Activated T-helper 9 cell treated with anti-CD3 and anti-CD28 coated beads, Interleukin-2, amount 50 U/mL, for 16 hours (primary cell): ENCODE measurements at places on chromosomes 4 and X.

DNA sequence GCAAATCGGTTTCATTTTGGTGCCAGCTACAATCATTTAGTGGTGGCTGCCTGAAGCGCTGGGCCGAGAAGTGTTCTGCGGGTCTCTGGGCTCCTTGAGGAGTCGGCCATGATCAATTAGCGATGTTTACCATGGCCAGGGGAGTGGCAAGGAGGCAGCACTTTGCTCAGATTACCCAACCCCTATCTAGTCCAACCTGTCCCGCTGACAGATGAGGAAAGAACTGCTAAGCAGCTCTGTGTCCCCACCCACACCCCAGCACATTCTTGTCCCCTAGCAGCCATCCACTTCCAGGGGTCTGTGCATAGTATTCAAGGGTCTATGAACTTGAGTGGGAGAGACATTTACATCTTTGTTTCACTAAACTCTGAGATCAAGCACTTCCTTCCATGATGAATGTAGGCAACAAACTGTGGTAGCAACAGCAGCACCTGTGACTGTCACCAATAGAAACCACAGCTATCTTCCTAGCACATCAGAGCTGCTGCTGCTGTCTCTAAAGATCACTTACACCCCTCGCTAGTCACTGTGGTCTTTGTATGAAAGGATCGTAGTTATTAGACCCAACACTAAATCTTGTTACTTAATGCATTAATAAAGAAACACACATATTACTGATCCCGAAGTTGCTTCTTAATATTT is 331.6 kb downstream of the BCOR start:
- no peak for DNase-seq

GRCh38 chr4:25096981-25097443 is 63.2 kb downstream of the SEPSECS start:
- no peak for DNase-seq

DNA sequence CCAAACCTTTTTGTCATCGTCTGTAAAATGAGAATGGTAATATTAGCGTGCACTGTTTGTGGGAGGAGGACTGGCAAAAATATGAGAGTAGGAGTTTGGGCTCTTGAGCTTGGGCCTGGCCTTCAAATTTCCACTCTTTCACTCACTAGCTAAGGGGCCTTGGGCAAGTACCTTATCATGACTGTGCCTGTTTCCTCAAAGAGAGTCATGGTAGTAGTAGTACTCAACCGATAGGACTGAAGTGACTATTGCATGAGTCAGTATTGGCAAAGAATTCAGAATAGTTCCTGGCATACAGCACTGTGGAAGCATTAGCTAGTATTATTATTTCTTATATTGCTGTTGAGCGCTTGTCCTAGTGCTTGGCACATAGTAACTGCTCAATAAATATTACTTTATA is 16.0 kb upstream of the RBM3 start:
- no peak for DNase-seq

- no peak for DNase-seq
Observed at GRCh38 chr4:74320559-74321118, 12.4 kb downstream of the EPGN start.

DNA sequence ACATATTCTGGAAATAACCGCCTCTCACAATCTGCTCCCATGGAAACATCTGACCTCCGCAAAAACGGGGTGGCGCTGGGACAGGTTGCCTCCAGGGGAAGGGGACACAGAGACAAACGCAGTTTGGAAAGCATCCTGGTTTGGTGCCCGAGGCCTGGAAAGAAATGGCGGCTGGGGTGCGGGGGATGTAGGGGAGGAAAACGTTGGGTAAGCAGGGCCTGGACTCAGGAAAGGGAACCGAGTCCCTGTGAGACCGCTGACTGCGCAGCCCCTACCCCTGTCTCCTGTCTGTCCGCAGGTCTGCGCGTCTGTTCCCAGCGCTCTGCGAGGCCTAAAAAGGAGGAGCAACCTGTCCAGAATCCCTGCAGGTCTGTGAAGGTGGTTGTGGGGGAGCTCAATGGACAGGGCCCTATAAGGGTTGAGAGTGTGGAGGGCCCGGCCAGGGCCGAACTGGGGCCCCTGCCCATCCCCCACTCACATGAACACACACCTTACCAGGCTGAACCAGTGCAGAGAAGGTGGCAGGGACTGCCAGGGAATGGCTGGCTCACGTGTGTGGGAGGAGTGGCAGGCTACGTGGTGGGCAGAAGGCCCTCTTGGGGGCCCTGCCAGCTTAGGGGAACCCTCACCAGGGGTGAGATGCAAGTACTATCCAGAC is 672 bp downstream of the TCEAL3 start:
- DNase-seq = no peak

DNA sequence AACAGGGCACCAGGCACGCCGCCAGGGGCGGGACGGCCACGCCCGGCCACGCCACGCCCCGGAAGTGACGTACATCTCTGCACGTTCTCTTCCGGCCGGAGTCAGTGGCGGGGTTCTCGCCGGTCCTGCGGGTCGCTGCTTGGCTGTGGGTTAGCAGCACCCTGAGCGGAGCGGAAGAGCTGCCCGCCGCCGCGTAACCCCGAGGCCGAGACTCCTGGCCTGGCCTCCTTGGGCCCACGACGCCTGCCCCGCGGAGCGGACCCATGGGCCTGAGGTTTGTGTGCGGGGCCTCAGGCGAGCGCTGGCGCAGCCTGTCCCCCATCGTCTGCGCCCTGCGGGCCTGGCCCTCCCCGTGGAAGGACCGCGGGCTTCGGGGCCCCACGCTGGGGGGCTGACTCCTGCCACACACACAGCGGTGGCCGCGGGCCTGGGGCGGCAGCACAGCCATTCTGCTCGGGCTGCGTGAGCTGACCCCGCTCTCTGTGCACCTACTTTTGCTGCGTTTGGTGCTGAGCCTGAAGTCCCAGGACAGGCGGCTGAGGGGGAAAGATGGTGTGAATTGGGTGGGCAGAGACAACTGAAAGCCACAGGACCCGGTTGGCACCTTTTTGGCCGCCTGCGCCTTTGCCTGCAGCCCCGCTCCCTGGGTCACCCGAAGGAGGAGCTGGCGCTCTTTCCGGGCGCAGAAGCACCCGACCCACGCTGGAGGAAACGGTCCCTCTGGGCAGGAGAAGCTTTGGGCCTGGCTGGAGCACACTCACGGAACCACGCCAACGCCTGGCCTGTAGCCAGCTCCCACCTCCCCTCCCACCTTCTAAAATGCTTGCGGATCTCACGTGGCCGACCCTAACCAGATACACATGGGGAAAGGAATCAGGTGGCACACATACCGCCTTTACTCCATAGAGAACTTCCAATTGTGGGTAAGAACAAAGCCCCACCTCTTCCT is 28.1 kb downstream of the NOP14 start:
- peak; percentile 95 for DNase-seq

- DNase-seq = no peak
Observed at GRCh38 chrX:134181275-134181660, 55.7 kb upstream of the CCDC160 start.

DNA sequence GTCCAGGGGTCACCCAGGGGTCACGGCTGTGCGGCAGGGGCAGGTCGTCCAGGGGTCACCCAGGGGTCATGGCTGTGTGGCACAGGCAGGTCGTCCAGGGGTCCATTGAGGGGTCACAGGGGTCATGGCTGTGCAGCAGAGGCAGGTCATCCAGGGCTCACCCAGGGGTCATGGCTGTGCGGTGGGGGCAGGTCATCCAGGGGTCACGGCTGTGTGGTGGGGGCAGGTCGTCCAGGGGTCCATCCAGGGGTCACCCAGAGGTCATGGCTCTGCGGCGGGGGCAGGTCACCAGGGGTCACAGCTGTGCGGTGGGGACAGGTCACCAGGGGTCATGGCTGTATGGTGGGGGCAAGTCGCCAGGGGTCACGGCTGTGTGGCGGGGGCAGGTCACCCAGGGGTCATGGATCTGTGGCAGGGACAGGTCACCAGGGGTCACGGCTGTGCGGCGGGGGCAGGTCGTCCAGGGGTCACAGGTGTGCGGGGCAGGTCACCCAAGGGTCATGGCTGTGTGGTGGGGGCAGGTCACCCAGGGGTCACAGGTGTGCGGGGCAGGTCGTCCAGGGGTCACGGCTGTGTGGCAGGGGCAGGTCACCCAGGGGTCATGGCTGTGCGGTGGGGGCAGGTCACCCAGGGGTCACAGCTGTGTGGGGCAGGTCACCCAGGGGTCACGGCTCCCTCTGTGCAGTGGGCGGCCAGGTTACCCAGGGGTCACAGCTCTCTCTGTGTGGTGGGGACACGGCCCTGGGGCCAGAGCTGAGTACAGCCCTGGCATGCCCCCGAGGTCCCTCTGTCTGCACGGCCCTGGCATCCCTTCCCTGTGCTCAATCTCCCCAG is 16.0 kb downstream of the ATP5ME start:
- DNase-seq = no peak

DNA sequence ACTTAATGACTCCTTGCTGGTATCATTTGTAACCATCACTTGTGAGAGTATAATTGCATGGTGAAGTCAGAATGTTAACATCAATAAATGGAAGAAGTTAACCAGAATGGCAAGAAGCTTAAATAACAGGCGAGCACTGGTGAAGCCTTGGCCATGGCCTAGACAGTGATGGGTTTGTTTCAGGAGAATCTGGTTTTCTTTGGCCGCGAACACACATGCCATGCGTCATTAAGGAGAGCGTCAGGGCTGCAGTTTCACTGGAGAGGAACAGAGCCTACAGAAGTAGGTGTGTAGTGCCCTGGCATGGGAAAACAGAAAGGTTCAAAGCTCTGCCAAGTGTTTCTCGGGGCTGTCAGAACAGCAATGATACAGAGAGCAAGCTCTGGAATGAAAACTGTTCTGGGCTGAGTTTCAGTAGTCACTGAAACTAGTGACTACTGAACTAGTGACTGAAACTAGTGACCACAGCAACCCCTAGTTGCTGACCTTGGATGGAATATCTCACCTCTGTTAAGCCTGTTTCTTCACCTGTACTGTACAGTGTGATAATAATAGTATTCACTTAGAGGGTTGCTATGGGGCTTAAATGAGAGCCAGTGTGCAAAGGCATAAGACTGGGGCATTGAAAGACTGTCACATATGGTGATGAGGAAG is 93.8 kb downstream of the C4orf51 start:
- no peak for DNase-seq

- DNase-seq = no peak
Observed at GRCh38 chr4:26570596-26570995, 13.3 kb upstream of the TBC1D19 start.

GRCh38 chr4:18297684-18298083 is 276.1 kb upstream of the LCORL start:
- no peak for DNase-seq

DNA sequence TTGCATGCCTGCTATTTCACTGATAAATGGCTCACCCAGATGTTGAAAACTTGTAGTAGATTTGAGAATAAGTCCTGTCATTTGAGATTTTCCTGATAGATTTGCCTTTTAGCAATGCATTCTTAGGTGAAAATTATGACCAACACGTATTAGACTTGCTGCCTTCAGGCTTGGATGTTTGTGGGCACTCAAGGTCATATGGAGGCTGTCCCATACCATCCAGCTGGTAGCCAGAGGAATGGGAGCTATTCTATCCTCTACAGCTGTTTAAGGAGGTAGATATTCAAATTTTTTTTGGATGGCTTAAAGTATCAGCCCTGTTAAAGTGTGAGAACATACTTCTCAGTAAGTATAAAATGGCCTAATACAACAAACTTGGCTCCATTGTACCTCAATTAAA is 34.7 kb downstream of the RTL3 start:
- no peak for DNase-seq

DNA sequence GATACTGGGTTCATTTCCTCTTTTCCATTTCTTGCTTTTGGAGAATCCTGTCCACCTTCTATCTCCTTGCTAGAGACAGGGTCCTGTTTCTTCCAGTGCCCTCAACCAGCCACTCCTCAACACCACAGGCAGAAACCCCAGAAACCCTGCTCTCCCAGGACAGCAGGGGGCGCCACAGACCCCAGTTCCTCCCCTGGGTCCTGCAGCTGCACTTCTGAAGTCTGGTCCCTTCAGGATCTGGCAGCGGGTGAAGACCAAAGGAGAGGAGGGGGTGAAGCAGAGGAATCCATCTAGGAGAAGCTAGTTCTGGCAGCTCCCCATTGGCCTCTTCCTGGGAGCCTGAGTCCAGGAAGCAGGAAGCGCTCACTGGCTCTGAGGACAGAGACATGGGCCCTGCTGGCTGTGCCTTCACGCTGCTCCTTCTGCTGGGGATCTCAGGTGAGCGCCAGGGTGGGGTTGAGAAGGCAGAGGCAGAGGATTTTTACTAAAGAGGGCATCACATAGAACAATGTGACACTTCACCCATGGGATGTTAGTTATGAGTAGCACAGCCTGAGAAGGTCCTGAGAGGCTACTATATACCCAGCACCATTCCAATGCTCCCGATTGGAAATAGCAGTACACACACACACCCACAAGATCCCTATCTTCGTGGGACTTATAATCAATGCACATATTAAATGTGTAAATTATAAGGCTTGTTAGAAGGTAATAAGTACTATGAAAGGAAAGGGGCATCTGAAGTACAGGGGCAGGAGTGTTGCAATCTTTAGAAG is at the start of gene PRSS48:
Gene PRSS48 (plus strand): TSS at position 375 of the 776 bp plus-strand sequence. CDS start 12 bp downstream, at position 387.
- no peak for DNase-seq

DNA sequence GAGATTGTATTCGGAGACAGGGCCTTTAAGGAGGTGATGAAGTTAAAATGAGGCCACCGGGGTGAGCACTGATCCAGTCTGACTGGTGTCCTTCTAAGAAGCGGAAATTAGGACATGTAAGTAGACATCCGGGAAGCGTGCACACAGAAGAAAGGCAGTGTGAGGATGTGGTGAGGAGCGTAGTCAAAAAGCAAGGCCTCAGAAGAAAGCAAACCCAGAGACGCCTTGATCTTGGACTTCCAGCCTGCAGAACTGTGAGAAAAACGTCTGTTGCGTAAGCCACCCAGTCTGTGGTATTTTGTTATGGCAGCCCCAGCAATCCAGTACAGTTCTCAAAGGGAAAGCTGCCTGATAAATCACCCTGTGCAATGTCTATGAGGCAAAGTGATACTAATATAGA is 153.5 kb downstream of the KCNIP4 start:
- DNase-seq = no peak

- no peak for DNase-seq
Observed at GRCh38 chr4:184251670-184251980, 34.0 kb upstream of the ENPP6 start.

DNA sequence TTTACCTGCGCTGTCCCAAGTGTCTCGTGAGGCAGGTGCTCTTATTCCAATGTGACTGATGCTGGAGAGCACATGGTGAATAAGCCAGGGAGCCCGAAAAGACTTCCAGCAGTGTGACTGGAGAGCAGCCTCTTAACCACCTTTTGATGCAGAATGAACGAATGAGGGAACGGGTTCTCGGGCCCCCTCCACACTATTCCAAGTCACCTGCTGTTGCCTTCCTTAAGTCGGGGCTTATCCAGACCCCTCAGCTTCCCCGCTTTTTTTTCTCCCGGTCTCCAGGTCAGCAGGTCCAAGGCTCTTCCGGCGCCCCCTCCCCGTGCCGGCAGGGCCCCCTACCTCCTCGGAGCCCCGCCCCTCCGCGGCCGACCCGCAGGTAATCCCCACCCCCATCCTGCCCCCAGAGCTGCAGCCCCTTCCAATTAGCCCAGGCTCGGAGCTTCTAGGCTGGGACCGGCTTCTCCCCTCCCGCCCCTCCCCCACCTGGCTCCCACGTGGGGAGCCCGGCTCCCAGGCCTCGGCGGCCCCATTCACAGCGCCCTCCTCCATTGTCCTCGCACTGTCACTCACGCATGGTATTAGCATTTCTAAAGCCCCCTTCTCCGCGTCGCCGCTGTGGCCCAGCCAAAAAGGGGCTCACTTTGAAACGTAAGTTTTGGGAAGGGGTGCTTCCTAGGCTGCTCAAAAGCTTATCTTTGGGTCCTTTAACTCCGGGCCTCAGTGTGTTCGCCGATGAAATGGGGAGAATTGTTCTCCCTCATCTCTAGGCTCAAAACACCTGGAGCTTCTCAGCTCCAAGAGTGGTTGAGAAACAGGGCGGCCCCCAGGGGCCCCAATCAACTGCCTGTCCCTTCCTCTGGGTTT is 56.2 kb upstream of the PJA1 start:
- no peak for DNase-seq

GRCh38 chrX:11349661-11350337 is 56.6 kb downstream of the AMELX start:
- no peak for DNase-seq
